ENCODE measurements at places on chromosomes 5 and 9. TPM values are rescaled to one million over a fixed set of nuclear protein-coding genes. Genes with fewer than 3 reads are reported as not detected.

ANKRD34B gene
- total RNA-seq, result not detected

MAMDC2 gene
- total RNA-seq, result 16.9 TPM

SSNA1 gene
- total RNA-seq, result 44.6 TPM

NUTM2G gene
- not detected for total RNA-seq

ITGA1 gene
- total RNA-seq, result 51.6 TPM
